ENCODE measurements at places on chromosomes 2 and 18.
A peak's percentile ranks its signal among the peaks of the same experiment; 100 is the strongest.

DNA sequence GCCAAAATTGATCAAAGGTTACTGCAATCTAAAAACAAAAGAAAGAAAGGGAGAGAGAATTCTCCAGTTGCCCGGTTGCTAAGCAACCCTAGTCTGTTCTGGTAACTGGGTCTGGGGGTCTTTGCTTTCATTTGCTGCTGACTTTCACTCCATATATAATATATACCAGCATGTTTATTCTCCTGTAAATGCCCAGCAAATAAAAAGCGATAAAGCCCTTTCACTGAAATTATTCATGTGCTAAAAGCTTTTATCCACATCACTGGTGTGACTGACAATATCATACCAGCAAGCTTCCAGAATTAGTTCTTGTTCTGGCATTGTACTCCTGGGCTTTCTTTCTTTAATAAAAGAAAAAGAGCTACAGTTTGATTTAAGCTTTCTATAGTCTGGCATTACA lies 75.5 kb upstream of the ST8SIA3 start:
- no peak for DNase-seq

DNA sequence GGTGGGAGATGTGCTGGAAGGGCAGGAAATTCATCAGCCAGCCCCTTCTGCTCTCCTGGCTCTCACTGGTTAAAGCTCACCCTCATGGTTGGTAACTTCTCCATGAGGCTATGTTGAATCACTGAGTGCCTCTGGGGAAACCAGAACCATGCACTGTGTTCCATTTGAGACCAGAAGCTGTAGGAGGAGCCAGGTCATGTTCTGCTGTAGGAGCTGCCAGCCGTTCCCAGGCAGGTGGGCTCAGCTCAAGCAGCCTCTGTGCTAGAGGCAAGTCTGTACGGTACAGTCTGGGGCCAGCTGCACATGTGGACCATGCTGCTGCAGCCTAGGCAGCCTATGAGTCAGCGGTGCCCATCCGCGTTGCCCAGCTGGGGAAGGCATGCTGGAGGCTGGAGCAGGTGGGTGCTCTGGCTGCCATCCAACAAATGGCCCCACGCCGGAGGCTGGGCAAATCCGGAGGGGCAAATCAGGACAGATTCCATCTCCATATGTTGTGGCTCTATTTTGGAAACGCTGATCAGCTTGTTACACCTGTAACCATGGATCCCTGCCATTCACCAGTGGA lies 22.0 kb upstream of the KCNF1 start:
- DNase-seq, result peak; percentile 61

GRCh38 chr2:119864318-119864717 lies 104.6 kb downstream of the PTPN4 start:
- peak; percentile 73 for DNase-seq

DNA sequence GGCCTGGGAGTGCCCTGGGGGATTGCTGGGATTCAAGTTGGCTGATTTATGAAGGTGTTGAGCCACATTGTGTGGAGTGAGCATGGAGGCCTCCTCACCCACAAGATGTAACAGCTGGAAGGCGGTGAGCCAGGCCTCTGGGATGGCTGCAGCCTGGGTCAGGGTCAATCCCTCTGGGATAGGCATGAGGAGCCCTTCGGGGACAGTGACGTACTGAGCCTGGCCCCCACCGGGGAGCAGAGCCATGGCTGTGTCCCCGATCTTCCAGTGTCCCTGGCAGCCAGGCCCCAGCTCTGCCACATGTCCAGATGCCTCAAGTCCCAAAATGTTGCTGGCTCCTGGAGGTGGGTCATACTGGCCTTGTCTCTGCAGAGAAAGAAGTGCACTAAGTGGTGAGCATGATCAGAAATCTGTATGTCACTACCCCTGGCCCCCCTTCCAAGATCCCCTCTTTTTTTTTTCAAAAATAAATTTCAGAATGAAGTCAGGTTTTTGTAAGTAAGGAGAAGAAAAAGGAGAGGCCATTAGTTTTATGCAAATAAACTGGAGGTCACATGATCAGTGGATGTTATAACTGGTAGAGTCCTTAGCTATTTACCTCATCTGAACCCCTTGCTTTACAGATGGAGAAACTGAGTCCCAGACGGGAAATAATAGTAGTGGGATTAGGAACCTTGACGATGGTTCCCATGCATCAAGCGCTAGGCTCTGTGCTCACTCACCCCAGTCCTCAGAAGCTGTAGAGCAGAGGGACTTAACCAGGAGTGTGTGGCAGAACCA lies 1.7 kb downstream of the TP53I3 start:
- DNase-seq, result no peak

DNA sequence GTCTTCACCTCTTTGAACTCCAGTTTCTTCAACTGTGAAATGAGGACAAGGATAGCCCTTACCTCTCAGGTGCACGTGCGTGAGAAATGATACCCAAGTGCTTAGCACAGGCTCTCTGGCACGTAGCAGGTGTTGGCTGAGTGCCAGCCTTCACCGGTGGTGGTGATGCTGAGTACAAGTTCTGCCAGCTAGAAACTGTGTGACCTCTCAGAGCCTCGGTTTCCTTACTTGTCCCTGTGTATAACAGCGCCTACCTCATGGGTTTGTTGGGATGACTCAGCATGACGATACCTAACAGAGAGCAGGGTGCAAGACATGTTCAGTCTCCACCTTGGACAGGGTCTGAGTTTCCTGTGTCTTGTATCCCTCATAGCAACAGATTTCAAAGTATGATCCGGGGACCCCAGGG lies 205.1 kb downstream of the TNS1 start:
- no peak for DNase-seq

DNA sequence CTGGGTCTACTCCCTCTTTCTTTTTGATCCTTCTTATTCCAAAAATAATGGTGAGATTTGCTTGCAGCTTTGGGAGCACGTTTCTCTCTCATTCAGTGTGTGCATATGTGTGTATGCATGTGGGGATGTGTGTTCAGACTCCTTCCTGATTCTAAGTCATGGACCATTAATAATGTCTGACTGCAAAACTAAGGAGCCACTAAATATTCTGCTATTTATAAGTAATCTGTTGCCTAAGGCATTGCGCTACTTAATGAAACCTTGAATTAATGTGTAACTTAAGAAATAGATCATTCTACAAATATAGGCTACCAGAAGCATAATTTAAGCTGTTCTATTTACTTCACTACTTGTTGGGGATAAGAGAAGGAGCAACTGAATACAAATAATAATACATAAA lies 182.1 kb downstream of the TFCP2L1 start:
- DNase-seq, result no peak

DNA sequence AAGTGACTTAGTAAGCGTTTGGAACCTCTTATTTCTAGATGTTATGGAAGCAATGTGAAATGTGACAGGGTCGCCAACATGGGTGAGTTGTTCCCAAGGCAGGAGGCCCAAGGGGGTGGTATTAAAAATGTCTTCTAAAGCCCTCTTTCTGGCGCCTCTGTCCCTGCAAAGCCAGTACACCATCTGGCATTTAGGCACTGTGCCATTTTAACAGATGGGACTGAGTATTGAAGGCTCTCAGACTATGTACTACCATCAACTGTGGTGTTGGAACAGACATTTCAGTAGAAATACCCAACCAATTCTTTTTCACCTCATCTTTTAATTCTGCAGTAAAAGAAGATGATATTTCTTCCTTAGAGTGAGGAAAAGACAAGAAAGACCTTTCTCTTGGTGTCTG lies 384.5 kb upstream of the MMADHC start:
- DNase-seq, result no peak

GRCh38 chr18:80253871-80254492 lies 6.7 kb upstream of the PARD6G start:
- peak; percentile 31 for DNase-seq

GRCh38 chr18:35513181-35513936 lies 15.6 kb upstream of the INO80C start:
- DNase-seq, result no peak

DNA sequence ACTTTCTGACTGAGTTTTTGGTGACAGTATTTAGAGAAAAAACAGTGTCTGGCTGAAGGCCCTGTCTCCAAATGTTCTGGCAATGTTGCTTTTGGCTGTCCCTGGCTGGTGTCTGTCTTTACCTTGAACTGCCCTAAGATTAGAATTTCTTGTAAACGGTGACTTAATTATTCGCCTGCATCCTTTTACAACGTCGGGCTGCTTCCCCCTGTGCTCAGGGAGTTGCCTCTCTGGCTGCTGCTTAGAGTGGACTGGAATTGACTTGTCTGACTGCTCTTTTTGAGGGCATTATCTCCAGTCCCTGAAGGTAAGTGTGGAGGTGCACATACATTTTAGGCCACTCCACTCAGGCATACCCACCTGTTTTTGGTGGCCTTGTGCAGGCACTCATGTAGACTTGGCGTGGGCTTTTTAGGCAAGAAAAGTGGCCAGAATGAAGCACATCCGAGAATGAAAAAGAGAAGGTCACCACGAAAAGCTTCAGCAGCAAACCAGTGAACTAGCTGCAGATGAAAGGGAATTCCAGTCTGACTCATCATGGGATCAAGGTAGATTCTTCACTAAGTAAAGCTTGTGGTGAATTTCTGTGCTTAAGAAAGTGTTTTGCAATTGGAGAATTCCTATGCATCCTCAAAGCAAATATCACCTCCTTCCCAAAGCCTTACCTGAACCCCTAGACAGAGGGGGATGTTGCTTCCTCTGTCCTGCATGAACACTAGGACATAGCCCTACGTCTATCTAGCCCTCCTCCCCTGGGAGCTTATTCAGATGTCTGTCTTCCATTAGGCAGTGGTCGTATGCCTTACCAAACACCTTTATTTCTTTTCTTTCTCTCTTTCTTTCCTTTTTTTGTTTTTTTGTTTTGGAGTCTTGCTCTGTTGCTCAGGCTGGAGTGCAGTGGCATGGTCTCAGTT lies 230.3 kb upstream of the TRIB2 start:
- no peak for DNase-seq

DNA sequence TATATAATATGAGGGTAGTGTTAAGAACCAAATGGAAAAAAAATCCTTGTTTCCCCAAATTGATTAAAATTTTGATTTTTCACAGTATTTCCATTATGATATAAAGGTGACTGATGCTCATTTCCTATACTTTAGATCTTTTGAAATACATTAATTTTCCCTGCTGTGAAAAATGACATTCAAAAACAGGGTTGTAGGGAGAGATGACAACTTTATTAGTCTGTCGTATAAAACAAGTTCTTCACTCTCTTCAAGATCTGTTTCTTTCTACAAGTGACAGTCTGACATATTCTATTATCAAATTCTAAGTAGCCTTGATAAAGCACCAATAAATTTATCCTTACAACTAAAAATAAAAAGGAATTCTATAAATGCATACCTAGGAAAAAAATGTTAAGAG lies 45.3 kb upstream of the VWC2L start:
- no peak for DNase-seq

GRCh38 chr2:13109516-13109915 lies 392.8 kb downstream of the TRIB2 start:
- DNase-seq, result no peak

DNA sequence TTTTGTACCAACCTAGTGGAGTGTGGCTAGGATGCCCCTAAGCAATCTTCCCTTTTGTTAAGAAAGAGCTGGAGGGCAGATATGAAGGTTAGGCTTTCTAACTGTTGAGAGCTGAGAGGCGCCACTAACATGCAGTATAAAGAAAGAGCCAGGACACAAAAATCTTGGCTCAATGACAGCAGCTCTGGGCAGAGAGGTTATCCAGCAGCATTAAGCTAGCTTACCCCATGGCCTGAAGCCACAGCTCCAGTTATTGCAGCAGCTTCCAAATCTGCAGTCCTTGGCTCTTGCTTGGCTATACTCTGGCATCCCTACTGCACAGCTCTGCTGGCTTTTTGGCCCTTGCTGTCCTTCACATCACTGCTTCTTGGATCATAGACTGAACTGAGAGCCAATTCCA lies 213.4 kb downstream of the GPD2 start:
- DNase-seq, result no peak
